ENCODE measurements at places on chromosomes 7 and 10.

DNA sequence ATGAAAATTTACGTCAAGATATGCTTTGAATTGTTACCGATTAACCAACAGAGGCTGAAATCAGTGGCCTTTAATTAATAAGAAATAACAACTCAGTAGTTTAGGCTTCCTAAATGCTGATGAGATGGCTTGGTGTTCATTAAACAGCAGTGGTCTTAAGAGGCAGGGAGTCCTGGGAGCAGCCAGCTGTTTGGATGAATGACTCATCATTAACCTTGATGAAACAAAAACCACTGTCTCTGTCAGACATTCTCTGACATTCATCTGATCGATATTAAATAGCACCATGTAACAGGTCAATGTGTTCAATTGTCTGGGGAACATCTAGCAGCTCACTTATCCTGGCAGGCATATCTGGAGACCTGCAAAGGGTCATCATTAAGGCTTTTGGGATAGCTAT is 234.2 kb upstream of the LRRN3 start:
- DNase-seq = no peak

- no peak for DNase-seq
These were observed 96.0 kb upstream of the TMEM168 start for GRCh38 chr7:112886208-112886607.

DNA sequence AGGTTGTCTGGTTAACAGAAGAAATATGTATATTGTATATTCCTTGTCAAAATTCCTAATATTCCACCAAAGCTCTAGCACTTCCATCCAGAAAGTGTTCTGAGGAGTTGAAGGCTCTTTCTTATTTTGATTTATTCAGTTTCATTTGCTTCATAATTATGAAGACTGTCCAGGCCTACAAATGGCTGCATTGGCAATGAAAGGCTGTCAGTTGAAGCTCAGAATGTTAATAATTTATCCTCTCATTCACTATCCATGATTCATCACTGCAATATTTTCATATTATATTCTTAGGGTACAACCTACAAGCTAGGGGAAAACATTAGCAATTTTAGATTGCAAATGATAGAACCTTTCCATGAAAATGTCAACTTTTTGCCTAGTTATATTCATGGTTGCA is 57.3 kb downstream of the ARID5B start:
- DNase-seq = no peak

DNA sequence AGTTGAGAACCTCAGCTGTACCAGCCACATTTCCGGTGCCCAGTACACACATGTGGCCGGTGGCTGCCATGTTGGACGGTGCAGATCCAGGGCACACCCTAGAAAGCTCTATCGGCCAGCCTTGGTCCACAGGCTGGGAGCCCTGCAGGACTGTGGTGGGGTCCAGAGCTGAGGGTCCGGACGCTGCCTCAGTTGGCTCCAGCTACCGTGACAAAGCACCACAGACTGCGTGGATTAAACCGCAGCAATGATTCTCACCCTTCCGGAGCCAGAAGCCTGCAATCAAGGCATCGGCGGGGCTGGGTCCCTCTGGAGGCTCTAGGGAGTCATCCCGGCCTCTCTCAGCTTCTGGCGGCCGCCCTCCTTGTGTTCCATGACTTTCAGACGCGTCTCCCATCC is 50.1 kb downstream of the PDGFA start:
- no peak for DNase-seq

GRCh38 chr7:158664406-158664805 is 40.2 kb downstream of the NCAPG2 start:
- no peak for DNase-seq

DNA sequence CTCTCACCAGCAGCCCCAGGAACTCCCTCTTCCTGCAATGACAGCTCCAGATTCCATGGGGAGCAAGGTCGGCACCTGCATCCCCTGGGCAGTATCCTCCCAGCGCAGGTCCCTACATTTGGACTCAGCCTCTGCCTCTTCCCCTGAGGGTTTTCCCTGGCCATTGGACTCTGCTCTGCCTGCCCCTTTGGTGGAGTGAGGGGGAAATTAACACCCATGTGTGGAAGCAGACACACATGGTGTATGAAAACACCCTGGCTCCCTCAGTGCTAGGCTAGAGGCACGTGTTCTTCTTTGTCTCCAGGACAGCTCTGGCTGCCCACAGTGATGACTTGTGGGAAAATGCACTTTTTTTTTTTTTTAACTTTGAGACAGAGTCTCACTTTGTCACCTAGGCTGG is 8.4 kb downstream of the PRF1 start:
- no peak for DNase-seq

DNA sequence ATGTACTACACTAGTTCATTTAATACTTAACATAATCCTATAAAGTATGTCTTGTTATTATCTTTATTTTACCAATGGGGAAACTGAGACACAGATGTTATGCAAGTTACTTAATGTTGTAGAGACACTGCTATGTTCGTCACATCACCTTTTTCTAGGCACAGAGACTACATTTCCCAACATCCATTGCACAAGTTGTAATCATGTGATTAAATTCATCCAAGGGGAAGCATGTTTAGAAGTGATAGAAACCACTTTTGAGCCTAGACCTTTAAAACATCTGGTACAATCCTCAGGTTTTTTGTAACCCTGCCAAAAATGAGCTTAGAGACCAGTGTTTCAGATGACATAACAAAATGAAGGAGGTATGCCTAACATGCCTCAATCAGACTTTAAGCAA is 386.8 kb upstream of the HPS1 start:
- no peak for DNase-seq

DNA sequence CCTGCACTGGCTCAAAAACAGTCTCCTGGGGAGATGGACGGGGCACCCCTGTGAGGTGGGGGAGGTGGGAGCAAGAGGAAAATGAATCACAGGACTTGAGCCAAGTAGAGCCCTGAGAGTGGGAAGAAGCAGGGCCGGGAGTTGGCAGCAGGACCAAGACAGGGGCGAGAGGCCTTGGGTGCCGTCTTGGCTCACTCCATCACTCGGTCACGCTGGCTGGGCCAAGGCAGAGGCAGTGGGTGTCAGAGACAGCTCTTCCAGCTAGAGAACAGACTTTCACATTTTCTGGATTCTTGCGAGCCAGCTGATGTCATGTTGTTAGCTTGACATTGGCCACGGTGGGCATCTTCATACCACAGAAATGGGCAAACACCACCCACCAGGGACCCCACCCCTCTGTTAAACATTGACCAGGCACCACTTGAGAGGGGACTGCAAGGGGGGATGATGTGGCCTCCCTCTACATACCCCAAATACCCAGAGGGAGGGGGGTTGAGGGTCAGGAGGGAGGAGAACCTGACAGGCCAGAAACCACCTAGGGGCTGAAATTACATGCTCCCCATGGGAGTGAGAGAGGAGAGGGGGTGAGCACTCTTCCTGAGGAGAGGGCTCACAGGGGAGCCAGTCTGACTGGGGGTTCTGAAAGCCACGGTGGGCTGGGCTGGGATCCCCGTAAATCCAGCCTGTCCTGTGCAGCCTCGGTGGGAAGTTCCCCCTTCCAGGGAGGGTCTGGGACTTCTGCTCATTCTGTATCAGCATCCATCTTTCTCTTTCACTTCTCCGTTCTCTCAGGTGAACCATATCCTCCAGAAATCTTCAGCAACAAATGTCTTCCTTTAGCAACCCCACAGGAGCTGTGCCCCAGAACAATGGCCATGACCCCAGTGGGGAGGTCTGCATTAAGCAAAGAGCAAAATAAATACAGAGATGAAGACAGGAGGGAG is 19.6 kb downstream of the CAMK2B start:
- peak; percentile 34 for DNase-seq

DNA sequence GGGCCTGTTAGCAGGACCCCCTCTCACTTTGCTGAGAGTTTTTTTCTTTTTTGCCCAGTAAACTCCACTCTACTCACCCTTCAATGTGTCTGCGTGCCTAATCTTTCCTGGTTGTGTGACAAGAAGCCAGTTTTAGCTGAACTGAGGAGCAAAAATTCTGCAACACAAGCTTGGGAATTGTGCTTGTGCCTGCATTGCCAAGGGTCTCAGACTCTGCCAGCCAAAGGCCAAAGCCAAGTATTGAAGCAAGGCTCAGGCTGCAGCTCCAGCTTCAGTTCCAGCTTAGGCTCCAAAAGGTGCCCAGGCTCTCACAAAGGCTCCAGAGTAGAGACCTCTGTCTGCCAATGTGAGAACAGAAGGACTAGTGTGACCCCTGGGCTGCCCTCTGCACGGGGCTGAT is 4.2 kb upstream of the CPA2 start:
- DNase-seq = no peak

DNA sequence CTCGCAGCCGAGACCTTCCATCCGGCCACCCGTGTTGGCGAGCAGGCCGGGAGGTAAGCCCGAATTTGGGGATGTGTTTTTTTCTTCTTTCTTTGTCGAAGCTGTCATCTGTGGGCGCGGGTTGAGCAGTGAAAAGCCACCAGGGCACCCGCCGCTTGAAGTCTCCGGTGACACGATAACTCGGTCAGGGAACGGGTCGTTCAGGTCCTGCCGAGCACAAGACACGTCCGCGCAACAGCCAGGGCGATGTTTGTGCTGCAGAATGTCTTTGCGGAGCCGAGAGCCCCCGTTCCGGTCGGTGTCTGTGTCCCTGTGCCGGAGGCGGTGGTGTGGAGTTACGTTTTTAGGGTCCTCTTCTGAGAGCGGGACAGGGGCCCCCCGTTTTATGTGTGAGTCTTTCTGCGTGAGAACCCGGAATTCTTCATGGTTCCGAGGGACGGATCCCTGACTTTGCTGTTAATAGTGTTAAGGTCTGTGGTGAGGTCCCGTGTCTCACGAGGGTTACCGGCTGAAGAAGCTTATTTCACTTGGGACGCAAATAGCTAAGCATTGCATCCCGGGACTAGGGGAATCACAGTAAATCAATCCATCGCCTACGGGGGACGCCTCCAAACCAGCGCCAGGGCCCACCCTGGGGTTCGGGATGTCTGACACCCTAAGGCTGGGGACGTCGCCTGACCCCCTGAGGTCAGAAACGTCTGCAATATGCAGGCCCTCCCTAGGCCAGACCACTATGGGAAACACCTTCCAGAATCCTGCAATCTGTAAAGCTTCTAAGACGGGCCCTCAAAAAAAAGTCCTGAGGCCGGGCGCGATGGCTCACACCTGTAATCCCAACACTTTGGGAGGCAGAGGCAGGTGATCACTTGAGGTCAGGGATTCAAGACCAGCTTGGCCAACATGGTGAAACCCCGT is 99.5 kb downstream of the ELFN1 start:
- no peak for DNase-seq

DNA sequence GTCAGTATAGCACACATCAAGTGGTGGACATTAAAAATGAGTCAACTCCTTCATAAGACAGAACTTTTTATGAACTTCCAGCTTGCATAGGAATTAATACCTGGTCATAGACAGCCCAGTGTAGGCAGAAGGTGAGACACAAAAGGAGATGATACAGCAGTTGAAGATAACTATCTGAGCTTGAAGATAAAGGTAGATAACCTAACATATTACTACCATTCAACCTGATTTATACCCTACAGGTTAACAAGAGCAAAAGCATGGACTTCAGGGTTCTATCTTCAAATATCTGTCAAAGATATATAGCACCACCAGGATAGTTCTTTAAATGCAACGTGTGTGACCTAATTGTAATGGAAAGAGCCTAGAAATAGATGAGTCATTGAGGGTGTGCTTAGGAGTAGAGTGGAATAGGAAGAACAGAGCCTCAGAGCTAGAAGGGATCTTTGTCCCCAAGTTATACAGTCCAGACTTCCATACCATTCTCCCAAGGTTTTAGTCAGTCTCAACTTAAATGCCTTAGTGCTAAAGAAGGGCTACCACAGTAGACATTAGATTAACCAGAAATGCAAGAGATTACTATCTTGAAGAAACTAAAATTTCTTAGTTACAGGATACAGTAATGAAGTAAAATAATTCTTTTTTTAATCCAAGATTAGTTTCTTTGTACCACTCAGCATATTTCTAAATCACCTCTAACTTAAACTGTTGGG is 9.2 kb downstream of the ZNF800 start:
- no peak for DNase-seq

DNA sequence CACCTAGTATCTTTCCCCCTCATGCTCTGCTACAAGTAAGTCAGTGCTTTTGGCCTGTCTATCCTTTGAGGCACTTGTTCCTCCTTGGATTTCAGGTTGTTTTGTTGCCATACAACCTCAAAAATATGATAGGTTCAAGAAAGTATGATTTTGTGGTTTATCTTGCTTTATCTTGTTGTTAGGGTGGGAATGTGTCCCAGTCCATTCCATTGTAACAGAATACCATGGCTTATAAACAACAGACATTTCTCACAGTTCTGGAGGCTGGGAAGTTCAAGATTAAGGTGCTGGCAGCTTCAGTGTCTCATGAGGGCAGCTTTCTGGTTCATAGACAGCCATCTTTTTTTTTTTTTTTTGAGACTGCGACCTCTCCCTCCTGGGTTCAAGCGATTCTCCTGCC is 72.1 kb downstream of the TMEM270 start:
- DNase-seq = no peak

- DNase-seq = no peak
These were observed 227.1 kb downstream of the AGMO start for GRCh38 chr7:15334536-15335263.

DNA sequence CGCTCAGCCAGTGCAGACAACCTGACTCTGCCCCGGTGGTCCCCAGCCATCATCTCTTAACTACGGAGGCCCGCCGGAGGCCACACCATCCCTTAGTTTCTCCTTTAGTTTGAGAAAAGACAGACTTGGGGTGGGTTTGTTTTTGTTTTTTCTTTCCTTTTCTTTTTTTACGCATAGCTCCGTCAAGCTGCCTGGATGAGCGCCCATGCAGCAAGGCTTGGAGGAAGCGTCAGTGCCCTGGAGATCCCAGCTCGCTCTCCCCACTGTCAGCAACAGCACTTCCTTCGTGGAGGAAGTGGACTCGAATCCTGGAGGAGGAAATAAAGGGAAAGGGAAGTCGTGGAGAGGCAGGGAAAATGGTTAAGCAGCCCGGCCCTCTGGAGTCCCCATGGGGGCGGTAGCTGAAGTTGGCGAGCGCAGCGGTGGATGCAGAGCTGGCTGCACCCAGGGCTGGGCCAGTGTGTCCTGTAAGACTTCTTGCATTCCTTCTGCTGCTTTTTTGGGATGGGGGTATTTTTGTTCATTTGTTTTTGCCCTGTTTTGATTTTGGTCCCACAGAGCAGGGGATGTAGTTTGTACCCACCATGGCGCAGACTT is 35.9 kb upstream of the GJD4 start:
- DNase-seq = no peak

DNA sequence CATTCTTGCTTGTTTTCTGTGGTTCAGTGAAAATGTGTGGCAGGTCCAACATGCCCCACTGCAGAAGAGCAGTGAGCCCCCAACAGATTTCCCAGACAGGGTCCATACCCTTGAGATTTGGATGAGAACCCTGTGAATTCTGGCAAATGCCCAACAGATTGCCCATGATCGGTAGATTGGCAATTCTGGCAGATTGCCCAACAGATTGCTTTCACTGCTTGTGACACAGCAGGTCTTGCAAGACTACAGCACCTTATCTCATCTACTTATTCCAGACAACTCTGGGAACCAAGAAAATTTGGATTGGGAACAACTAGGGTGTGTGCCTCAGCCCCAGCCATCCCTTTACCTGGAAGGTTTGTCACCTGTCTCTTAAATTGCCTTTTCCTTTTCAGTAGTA is 143.7 kb upstream of the COL1A2 start:
- DNase-seq = no peak
